ENCODE measurements at places on chromosomes 16 and 17.

DNA sequence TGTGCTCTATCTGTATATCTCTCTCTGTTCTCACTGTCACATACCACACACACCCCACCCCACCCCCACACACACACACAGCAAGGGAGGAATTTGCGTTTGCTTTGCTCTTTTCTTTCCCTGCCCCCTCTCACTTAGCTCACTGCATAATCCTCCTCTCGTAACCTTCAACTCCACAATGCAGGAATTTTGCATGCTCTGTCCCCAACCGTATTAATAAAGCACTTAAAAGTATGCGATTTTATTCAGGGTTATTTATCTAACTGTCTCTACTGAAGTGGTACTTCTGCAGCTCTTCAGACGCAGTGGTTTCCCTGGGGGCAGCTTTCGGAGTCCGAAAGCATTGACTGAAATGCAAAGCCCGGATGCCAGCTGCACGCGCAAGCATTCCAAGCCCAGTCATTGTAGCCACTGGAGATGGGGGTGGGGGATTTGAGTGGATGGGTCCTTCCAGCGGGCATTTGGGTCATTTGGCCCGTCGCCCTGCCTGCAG is 105.4 kb upstream of the RBFOX1 start:
- H3K4me3 ChIP-seq = no peak overlapping the region
- H3K36me3 ChIP-seq = no peaks in the 10 kb centered on the region
- no peaks in the 10 kb centered on the region for H3K27me3 ChIP-seq
- no peak for DNase-seq
- no peak overlapping the region for H3K27ac ChIP-seq

DNA sequence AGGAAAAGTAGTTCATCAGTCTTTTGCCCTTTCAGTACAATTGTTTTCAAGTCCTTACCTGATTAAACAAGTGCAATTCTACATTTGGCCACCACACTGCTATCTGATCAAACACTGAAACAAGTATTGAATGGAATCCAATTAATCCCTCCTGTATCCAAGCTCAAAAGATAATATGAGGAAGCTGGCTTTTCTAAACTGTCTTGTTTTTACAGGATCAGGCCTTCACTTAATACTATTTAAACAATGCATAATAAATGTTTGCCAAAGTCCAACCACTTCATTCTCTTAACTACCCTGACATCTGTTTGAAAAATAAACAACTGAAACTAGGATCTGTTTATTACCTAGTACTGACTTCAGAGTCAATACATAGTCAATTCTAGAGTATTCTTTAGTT is 131.6 kb downstream of the MRTFB start:
- H3K27ac ChIP-seq = no peak overlapping the region
- no peak overlapping the region for H3K4me3 ChIP-seq
- peak; percentile 68 for DNase-seq
- no peaks in the 10 kb centered on the region for H3K27me3 ChIP-seq
- no peaks in the 10 kb centered on the region for H3K36me3 ChIP-seq
- H3K4me1 ChIP-seq = no peaks in the 10 kb centered on the region

DNA sequence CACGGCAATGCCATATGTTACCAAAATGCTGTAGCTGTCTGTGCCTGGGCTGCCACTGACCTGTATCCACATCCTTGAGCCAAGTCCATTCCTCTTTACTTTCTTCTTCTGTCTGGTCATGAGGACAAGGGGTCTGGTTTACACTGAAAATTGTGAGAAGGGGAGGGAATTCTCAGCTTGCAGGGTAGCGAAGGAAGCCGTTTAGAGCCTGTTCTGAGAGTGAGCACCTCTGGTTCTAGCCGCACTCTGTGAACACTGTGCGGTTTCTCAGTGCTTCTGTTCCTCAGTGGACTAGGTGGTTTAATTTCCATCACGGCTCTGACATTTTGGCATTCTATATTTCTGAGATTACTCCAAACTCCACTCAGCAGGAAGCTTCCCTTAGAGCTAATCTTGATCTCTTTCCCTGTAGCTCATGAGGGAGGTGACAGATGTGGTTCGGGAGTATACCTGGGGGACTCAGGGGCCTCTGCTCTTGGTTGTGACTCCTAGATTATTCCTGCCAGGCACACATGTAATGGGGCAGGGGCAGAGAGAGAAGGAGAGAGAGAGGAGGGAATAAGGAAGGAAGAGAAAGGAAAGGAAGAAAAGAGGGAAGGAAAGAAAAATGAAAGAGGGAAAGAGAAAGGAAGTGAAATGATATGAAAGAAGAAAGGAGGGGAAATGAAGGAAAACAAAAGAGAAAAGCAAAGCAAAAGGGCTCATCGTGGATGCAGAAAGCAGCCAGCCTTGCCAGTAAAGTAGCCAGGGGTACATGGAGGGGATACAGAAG is 14.2 kb upstream of the TBX21 start:
- no peak overlapping the region for H3K4me3 ChIP-seq
- H3K4me1 ChIP-seq = peaks cover 59% of the 10 kb centered on the region
- H3K27ac ChIP-seq = no peak overlapping the region
- no peaks in the 10 kb centered on the region for H3K36me3 ChIP-seq

GRCh38 chr16:81817789-81818567 is 38.9 kb downstream of the PLCG2 start:
- no peaks in the 10 kb centered on the region for H3K27me3 ChIP-seq
- no peak overlapping the region for H3K4me3 ChIP-seq
- no peaks in the 10 kb centered on the region for H3K36me3 ChIP-seq

DNA sequence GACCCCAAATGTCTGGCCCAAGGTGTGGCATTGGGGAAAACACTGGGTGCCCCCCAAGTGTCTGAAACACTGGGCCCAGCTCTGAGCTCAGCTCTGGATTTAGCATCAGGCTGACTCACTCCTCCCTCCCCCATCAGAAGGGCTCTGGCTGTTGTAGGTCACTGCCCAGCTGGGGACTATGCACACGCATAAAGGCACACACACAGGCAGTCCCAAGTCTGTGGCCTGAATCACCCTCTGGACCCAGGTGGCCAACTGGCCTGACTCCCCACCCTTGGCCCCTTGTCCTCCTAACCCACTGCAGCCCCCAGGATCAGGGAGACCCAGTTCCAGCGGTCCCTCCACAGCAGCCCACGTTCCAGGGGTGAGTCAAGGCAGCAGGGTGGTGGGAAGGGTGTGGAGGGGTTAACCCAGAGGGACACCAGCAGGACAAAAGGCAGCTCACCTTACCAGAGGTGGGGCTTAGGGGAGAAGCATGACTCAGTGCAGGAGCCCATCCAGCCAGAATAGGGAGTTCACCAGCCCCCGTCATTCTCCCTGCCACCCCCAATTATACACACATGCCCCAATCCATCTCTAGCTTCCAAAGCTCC is 47.0 kb downstream of the MYO18A start:
- H3K27me3 ChIP-seq = no peaks in the 10 kb centered on the region
- H3K27ac ChIP-seq = peak overlapping the region; percentile 72
- H3K4me3 ChIP-seq = no peak overlapping the region
- no peak for DNase-seq

- H3K4me3 ChIP-seq = no peak overlapping the region
- H3K36me3 ChIP-seq = no peaks in the 10 kb centered on the region
- H3K27ac ChIP-seq = no peak overlapping the region
- H3K4me1 ChIP-seq = no peaks in the 10 kb centered on the region
- H3K27me3 ChIP-seq = no peaks in the 10 kb centered on the region
Observed at GRCh38 chr16:12600536-12601256, 203.0 kb downstream of the CPPED1 start.

DNA sequence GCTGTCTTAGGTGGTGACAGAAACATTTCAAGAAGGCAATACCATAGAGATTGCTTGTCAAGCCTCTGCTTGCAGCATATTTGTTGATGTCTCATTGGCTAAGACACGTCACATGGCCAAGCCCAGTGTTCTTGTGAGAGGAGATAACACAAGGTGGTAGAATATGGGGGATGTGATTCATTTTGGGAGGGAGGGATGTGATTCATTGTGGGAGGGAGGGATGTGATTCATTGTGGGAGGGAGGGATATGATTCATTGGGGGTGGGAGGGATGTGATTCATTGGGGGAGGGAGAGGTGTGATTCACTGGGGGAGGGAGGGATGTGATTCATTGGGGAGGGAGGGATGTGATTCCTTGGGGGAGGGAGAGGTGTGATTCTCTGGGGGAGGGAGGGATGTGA is 470.5 kb upstream of the SALL1 start:
- H3K4me1 ChIP-seq = no peaks in the 10 kb centered on the region
- DNase-seq = no peak
- H3K27me3 ChIP-seq = no peaks in the 10 kb centered on the region
- no peaks in the 10 kb centered on the region for H3K36me3 ChIP-seq
- H3K27ac ChIP-seq = no peak overlapping the region
- H3K4me3 ChIP-seq = no peak overlapping the region

DNA sequence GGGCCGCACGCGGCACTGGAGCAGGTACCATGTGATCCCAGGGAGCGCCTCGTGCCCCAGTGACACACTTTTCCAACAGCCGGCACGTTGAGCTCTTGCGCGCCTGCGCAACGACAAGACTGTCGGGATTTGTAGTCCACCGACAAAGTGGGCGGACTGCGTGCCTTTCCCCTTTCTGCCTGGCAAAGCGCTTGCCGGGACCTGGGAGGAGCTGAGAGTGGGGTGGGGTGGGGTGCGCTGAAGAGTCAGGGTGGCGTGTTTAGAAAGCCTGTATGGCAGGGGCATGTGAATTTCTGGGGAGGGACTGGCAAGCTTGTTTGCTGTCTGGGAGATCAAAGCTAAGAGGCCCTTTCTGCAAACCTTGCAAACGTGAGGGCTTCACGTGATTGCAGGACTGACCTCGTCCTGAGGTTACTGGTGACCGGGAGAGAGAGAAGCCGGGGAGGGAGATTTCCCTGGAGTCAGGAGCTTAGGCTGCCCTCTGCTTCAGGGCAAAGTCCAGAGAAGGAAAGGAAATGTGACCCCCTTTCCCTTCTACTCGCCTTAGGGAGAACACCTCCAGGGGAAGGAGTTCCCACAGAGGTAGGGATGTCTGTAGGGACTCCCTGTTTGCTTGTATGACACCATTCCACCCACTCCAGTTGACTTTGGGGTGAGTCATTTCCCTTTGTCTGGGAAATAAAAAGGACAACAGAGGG is 429 bp upstream of the NR1D1 start:
- peak overlapping the region; percentile 73 for H3K4me3 ChIP-seq
- H3K27me3 ChIP-seq = no peaks in the 10 kb centered on the region
- DNase-seq = peak; percentile 92

DNA sequence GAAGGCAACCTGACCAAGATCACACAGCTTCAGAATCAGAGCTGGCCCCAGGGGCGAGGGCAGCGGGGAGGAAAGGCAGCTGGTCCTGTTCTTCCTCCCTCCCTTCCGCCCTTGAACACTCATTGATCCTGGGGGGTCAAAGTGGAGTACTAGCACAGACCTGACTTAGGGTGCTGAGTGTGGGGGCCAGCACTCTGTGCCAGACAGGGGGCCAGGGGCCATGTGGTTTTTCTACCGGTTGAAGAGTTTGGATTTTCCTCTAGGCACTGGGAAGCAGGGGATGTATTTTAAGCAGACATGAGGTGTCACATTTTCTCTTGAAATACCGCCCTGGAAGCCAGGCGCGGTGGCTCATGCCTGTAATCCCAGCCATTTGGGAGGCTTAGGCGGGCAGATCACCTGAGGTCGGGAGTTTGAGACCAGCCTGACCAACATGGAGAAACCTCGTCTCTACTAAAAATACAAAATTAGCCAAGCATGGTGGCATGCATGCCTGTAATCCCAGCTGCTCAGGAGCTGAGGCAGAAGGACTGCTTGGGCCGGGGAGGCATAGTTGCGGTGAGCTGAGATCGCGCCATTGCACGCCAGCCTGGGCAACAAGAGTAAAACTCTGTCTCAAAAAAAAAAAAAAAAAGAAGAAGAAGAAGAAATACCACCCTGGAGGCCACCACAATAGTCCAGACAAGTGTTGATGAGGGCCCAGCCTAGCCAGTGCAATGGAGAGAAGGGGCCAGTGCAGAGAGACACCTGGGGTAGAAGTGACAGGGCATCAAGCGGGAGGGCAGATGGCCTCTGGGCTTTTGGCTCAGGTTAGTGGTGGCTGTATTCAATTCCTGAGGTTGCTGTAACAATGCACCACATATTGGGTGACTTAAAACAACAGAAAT is 15.3 kb downstream of the OSBPL7 start:
- no peaks in the 10 kb centered on the region for H3K4me1 ChIP-seq
- H3K36me3 ChIP-seq = peaks cover 43% of the 10 kb centered on the region
- no peak overlapping the region for H3K27ac ChIP-seq
- H3K4me3 ChIP-seq = no peak overlapping the region
- DNase-seq = no peak

DNA sequence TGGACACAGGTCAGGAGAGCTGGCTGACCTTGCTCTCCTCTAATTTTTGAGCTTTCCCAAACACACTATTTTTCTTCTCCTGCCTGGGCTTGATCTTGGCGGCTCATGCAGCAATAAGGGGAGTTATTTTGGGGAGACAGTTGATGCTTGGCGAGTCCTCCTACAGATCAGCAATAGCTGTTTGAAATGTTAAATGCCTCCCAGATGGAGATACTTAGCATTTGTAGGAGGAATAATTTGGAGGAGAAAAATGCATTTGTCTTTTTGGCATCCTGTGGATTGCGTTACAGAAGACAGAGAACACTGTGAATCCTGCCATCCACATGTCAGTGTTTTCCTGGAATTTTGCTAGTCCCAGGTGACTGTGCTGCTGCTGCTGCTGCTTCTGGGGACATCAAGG is 328.0 kb upstream of the XYLT1 start:
- no peaks in the 10 kb centered on the region for H3K4me1 ChIP-seq
- H3K27ac ChIP-seq = no peak overlapping the region
- no peaks in the 10 kb centered on the region for H3K36me3 ChIP-seq

DNA sequence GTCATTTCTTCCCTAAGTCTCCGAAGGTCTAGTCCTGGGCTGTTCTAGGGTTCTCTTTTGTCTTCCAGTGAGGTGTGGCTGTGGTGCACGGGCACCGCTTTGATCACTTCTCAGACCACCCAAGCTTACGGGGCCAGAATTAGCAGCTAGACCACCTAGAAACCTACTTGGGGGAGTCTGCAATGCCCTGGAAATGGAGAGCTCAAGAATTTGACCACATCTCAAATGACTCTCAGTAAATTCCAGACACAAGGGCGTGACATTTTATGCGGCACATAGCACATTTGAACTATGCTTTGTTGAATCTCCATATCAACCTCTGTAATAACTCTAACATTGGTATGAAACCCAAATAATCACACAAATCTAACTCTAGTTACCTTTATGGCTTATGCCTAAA is 24.9 kb downstream of the TRIM16 start:
- H3K4me3 ChIP-seq = no peak overlapping the region
- no peak for DNase-seq
- no peaks in the 10 kb centered on the region for H3K27me3 ChIP-seq
- H3K27ac ChIP-seq = no peak overlapping the region
- H3K4me1 ChIP-seq = no peaks in the 10 kb centered on the region

DNA sequence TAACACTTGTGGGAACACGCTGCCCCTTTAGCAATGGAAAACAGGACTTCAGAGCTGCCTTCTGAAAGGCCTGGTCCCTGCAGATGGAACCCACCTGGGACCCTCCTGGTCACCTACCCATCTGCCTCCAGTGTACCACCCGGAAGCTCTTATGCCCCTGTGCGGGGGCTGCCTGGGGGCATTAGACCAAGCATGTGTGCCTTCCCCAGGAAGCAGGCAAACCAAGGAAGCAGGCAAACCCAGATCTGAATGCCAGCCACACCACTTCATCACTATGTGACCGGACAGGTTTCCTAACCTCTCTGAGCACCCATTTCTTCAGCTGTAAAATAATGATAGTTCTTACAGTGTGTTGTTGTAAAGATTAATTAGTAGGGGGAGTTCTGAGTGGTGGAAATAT is 20.8 kb upstream of the LRRC37A3 start:
- no peak overlapping the region for H3K27ac ChIP-seq
- H3K4me3 ChIP-seq = no peak overlapping the region
- H3K36me3 ChIP-seq = no peaks in the 10 kb centered on the region

GRCh38 chr17:75091855-75092327 is 4.1 kb downstream of the SLC16A5 start:
- H3K4me3 ChIP-seq = no peak overlapping the region
- H3K4me1 ChIP-seq = no peaks in the 10 kb centered on the region
- H3K27ac ChIP-seq = no peak overlapping the region
- DNase-seq = no peak

Data from common myeloid progenitor, CD34-positive (primary cell).